Cardiac muscle cell (in vitro differentiated cells and primary cell): ENCODE measurements at places on chromosomes 13 and 19. TPM values are rescaled to one million over a fixed set of nuclear protein-coding genes. Genes with fewer than 3 reads are reported as not detected.

PPM1N gene
- polyA plus RNA-seq = 1.2 and 4.0 TPM in 2 replicates

ZNF667 gene
- polyA plus RNA-seq = 9.3 and 12.9 TPM in 2 replicates

LILRA1 gene
- not detected in 2 replicates for polyA plus RNA-seq

IFNL1 gene
- not detected in 2 replicates for polyA plus RNA-seq

GIPR gene
- polyA plus RNA-seq = 12.8 and 14.9 TPM in 2 replicates

SIGLEC14 gene
- polyA plus RNA-seq = not detected in 2 replicates

ZNF415 gene
- polyA plus RNA-seq = 11.8 and 22.9 TPM in 2 replicates

ERICH6B gene
- 0.98 and 1.5 TPM in 2 replicates for polyA plus RNA-seq

FUT3 gene
- polyA plus RNA-seq = 0.92 TPM in 1 of 2 replicates, not detected in the other

CNOT3 gene
- polyA plus RNA-seq = 52.1 and 52.8 TPM in 2 replicates

ZNF180 gene
- polyA plus RNA-seq = 3.3 and 5.7 TPM in 2 replicates

NOTCH3 gene
- polyA plus RNA-seq = 19.9 and 28.5 TPM in 2 replicates

SHANK1 gene
- 0.71 and 2.0 TPM in 2 replicates for polyA plus RNA-seq

MLLT1 gene
- 25.7 and 31.1 TPM in 2 replicates for polyA plus RNA-seq

FXYD3 gene
- polyA plus RNA-seq = 0.35 TPM in 1 of 2 replicates, not detected in the other

DNA sequence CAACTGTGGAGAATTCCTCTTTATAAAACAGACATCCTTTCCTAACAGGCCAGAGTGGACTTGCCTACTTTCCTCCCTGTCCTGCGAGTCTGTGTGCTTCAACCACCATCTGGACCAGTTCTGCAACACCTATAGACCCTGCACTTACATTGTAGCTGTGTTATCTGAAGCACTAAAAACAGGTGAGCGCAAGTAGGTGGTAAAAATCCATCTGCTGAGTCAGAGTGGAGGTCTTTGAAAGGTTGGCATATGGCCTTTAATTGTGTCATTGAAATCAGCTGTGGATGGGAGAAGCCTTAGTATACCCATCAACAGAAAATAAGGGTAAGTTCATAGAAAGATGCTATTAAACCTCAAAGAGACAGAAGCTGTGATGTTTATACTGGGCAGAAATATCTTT lies 7.6 kb upstream of the NALCN start:
- DNase-seq = no peak

GRCh38 chr13:100512422-100512821 lies 76.2 kb downstream of the GGACT start:
- DNase-seq = no peak

- DNase-seq = peak; percentile 65
Observed at GRCh38 chr19:15101479-15102082, 5.6 kb upstream of the SYDE1 start.

DNA sequence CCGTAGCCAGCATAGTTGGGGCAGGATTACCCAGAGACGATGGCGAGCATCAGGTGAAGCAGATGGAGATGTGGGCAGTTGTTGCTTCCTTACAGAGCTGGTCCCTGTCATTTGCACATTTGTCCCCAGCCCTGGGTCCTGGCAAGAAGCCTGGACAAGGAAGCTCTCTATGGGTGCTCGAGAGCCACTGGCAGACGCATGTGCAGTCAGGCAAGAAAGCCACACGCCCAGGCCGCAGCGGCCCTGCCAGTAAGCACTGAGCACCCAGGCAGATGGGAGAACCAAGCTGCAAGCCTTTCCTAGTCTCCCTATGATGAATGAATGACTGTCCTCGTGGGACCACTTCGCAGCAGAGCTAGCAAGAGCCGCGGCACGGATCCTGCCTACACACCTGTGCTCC lies 182.8 kb downstream of the FOXO1 start:
- DNase-seq = no peak

- no peak for DNase-seq
Observed at GRCh38 chr19:21130097-21130775, 11.6 kb upstream of the ZNF431 start.

GRCh38 chr13:109785141-109785891 lies 1.1 kb downstream of the IRS2 start:
- DNase-seq = peak; percentile 68

- DNase-seq = peak; percentile 54
Observed at GRCh38 chr13:65926750-65927171, 1303.4 kb downstream of the PCDH9 start.

DNA sequence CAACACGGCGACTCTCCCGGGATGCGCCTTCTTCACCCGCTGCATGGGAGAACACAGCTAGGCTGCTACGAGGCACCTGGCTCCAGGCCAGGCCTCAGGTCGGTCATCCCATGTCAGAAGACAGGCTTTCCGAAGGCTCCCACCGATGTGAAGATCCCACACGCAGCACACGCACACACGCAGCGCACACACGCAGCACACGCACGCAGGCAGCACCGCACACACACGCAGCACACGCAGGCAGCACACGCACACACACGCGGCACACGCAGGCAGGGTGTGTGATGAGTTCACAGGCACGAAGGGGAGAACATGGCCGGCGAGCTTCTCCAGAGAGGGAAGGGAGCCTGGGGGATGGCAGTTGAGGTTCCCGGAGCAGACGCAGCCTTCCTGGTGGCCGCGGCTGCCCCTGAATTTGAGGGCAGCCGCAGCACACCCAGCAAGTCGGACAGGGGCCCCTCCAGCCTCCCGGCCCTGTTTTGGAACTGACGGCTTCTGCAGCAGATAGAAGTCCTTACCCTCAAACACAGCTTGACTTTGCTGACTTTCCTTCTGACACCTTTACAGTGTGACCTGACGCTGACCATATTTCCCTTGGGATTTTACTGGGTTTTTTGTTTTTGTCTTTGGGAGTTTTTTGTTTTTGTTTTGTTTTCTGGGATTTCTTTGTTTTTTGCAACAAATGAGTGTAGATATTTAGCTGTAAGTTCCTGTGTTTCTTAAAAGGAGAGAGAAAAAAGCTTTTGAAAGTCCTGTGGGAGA lies 55.9 kb downstream of the RASA3 start:
- no peak for DNase-seq

GRCh38 chr19:36128392-36128736 lies 11.5 kb upstream of the CAPNS1 start:
- DNase-seq = no peak

- DNase-seq = no peak
Observed at GRCh38 chr13:95388420-95389079, 87.3 kb upstream of the ABCC4 start.

DNA sequence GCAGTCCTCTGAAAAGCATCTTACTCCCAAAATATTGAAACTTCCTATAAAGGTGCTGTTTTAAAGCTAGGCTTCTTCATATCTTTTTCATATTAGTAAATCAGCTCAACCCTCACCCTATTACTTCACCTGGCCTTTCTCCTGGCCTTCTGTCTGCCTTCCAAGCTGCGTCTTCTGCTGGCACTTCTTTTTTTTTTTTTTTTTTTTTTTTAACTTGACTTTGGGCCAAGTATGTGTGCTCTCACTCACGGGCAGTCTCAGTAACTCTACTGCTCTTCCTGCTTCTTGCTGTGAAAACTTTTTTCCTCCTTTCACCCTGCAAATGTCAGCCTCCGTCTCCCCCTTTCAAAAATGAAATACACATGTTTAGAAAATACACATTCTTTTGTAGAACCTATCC lies 41.2 kb upstream of the KCTD4 start:
- DNase-seq = peak; percentile 23

DNA sequence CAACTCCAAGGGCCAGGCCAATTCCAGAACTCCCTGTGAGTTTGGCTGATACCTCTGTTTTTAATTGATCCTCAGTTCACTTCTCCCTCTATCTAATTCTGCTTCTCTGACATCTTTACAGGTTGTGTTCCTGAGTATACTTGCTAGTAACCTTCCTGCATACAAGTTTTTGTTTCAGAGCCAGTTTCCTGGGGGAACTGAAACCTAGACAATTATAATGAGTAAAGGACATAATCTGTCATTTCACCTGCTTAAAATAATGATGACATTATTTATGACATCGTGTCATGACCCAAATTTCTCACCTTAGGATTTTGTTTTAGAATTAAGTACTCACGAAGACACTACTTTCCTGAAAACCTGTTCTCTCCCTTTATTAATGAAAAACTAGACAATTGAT lies 12.5 kb upstream of the MYCBP2 start:
- DNase-seq = no peak

DNA sequence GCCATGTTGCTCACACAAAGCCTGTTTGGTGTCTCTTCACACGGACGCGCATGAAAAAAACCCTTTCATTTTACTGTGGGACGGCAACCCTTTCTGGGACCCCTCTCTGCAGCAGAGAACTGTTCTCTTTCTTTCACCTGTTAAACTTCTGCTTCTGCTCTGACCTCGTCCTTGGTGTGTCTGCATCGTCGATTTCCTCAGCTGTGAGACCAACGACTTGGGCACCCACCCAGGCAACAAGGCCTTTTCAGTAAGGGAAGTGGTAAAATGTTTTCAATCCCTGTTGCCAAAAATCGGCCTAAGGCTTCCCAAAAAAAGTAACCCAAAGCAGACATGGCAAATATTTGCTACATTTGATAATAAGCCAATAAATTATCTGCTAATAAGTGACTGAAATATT lies 515.3 kb downstream of the IRS2 start:
- DNase-seq = no peak

- DNase-seq = no peak
Observed at GRCh38 chr19:33157906-33158305, 26.0 kb downstream of the WDR88 start.

DNA sequence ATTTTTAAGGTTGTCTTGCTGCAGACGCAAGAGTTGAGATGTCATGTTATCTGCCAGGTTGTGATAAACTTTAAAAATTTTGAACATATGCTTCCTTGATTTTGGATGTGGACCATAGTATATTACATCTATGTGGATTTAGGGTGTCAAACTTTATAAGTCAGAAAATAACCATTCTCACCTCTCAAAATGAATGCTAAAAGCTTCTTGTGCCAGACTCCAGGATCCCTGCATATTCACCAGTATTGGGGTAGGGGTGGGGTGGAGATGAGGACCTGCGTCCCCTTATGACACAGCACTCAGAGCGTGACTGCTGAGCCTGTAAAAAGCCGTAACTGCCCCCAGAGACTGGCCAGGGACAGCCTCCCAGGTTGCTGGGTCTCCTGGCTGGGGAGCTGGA lies 524.4 kb downstream of the LMO7 start:
- DNase-seq = no peak

- DNase-seq = no peak
Observed at GRCh38 chr13:74466864-74467263, 332.7 kb upstream of the KLF12 start.

DNA sequence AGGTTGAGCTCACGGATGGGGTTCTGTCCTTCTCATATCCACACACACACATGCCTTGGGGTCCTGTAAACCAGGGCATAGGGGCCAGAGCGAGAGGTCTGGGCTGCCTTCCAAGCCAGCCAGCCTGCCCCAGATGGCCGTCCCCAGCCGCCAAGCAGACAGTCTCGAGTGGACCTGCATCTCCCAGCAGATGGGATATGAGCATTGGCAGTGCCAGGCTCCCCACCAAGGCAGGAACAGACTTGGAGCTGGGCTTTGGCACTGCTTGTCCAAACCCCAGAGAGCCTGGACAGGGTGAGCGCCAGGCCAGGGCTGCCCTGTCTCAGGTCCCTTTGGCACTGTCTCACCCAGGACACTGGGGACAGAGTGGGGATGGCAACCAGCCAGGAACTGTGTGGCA lies 130.4 kb downstream of the DPF1 start:
- DNase-seq = no peak

GRCh38 chr13:48556817-48557216 lies 23.9 kb upstream of the RCBTB2 start:
- DNase-seq = no peak

DNA sequence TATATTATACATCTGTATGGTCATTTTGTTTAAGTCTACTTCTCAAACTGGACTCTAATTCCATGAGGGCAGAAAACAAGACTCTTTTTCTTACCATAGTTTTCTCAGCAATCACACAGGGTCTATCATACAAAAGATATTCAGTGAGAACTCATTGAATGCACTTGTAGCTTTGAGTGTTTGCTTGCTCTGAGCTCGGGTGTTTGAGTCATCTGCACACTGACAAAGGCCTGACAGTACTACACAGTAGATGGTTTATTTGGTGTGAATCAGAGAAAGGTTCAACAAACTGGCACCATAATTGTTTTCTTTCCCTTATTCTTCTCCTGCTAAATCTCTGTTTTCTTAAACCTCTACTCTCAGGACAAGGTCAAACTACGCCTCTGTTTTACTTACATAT lies 586.4 kb downstream of the LMO7 start:
- DNase-seq = no peak

GRCh38 chr13:54415753-54416366 lies 1387.2 kb downstream of the OLFM4 start:
- no peak for DNase-seq

DNA sequence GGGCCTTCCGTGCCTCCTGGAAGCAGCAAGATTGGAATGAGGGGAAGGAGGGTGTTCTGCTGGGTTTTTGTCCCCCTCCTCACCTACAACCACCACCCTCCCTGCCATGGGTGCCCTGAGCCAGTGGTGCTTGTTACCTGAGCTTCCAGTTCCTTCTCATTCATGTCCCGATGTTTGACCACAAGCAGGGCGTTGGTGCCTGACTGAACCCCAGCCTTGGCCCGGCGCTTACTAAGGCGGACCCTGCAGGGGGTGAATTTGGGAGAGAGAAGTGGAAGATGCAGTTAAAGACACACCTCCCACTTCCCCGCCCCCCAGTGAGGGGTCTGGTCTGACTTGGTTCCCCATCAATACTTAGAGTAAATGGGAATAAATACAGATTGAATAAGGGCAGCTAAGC lies 4.3 kb downstream of the PAF1 start:
- DNase-seq = no peak

- no peak for DNase-seq
Observed at GRCh38 chr13:77740097-77740735, 42.7 kb downstream of the SLAIN1 start.

DNA sequence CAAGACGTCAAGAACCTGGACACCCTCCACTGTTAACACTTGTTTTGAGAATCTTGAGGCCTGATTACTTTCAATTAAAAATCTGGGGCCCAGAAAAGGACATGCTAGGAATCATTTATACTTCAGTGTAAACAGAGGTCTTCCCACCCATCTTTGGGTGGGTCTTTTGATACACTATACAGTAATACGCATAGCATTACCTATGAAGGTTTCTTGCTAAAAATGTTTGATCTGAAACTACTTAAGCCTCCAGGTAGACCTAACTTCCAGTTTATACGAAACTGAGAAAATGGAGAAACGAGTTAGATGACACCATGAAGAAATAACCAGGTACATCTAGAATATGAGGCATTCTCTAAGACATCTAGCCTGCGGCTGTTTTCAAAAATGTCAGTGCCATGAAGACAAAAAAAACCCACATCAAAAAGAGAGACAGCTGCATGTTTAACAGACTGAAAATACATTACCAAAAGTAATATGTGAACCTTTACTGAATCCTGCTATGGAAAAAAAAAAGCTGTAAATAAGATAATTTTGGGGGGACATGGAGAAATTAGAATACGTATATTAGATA lies 36.6 kb downstream of the TGDS start:
- DNase-seq = no peak

- DNase-seq = peak; percentile 70
Observed at GRCh38 chr19:19034204-19034624, 811 bp downstream of the ARMC6 start.

DNA sequence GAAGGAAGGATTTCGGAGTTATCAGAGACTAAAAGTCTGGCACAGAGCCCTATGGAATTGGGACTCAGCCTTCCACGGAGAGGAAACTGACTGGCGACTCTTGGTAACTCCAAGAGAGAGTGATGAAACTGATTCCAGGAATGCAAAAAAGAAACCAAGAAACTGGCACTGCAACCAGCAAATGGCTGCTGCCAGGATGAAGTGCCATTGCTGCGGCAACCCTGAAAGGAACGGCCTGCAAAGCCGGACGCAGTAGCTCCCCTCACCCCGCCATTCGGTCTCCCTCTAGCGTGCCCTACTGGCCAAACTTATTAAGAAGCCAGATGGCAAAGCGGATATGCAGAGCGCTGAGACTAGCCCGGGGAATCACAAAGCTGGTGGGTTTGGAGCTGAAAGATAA lies 236.0 kb downstream of the PCDH9 start:
- DNase-seq = peak; percentile 85
